Fibroblast of pulmonary artery (primary cell): ENCODE measurements at places on chromosomes 11 and 22.
A peak's percentile ranks its signal among the peaks of the same experiment; 100 is the strongest.

DNA sequence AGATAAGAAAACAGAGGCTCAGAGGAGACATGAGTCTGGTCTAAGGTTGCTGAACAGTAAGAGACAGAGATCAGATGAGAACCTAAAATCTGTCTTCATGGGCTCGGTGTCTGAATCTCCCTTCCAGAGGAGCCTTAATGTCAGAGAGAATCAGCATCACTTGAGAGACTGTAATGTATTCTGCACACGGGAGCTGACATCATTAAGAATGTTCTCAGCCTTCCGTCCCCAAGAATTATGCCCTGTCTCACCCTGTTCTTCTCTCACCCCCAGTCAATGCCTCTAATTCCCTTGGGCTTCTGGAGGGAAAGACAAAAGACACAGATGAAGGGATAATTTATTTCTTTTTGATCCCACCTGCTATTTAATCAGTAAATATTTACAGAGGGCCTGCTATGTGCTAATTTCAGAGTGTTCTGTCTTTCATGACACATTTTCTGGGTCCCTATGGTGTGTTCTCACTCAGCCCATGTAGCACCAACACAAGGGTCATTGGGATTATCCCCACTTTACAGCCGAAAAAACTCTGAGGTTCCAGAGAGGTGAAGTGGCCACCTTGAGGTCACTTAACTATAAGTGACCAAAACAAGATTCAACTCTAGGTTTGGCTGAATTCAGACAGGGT lies 61.8 kb downstream of the CD82 start:
- DNase-seq = no peak

DNA sequence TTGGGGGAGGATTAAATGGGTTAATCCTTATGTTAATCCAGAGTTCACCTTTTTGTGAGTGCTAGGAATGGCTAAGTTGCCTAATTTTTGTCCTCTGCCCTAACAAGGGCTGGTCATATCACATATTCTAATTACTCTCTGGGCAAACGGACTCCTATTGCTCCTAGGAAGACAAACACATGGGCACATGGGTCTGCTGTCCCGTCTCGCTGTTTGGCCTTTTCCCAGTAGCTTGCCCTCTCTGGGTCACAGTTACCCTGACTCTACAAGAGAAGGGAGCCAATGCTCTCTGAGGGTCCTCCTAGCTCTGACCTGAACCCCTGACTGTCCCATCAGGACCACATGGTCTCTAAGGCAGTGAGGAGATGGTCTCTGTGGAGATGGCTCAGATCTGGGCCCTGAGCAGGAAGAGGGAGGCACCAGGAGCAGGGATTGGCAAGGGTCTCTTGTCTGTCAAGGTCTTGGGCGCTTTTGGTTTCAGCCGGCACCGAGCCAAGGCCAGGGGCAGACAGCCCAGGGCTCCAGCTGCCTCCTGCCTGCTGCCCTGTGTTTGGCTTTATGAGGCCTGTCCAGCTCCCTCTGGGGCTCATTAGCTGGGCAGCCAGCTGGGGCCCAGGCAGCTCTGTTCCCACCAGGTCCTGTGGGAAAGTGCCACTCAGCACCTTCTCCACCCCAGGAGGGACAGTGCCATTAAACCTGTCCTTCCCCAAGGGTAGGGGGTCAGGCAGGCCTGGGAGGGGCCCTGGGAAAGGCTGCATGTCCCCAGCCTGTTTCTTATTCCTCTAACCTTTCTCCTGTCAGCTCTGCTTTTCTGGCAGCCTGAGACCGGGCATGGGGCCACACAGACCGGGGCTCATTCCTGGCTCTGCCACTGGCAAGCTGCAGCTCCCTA lies 559.9 kb downstream of the MN1 start:
- peak; percentile 44 for DNase-seq

- peak; percentile 77 for DNase-seq
Observed at GRCh38 chr22:24758164-24758799, 16.2 kb downstream of the PIWIL3 start.

DNA sequence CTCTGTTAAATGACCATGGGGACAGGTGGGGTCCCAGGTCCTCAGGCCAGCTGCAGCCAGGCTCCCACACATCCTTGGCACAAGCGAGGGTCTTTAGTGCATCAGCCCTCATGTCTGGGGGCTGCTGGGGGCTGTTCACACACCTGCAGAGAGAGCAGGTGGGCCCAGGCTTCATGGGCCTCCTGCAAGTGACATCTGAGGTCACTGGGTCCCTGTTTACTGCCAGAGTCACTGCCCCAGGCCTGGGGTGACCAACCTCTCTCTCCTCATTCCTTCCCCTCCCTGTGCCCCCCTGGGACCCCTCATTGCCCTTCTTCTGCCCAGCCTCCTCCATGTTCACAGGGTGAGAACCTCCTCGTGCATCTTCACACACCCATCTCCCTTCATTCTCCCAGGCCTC lies 92.4 kb downstream of the RTL6 start:
- DNase-seq = no peak

GRCh38 chr22:37906364-37907008 lies 389 bp downstream of the MICALL1 start:
- DNase-seq = no peak

GRCh38 chr11:27277843-27278242 lies 85.2 kb downstream of the CCDC34 start:
- no peak for DNase-seq

DNA sequence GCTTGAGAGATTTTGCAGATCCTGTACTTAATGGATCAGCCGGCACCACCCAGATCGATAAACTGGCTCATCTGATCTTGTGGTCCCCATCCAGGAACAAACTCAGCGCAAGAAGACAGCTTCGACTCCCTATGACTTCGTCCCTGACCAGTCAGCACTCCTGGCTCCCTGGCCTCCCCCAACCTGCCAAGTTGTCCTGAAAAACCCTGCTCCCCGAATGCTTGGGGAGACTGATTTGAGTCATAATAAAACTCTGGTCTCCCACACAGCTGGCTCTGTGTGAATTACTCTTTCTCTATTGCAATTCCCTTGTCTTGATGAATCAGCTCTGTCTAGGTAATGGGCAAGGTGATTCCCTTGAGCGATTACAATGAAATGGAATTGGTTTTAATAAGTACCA lies 29.5 kb downstream of the OR2AG2 start:
- DNase-seq = no peak

DNA sequence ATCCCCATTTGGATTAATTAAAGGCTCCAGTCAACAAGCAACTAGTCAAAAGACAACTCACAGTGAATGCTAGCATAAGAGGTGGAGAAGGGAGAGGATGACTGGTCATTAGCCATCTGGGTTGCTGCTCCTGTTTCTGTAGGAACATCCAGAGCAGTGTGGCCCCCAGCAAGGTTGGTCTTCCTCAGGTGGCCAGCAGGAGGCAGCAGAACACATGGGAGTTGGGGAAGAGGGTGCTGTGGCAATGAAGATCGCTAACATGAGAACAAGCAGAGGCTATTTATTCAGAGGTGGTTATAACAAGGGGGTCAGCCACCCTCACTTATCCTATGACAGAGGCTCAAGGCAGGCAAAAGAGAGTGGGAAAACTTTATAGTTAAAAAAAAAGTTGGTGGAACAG lies 21.3 kb downstream of the IZUMO1R start:
- DNase-seq = peak; percentile 38

DNA sequence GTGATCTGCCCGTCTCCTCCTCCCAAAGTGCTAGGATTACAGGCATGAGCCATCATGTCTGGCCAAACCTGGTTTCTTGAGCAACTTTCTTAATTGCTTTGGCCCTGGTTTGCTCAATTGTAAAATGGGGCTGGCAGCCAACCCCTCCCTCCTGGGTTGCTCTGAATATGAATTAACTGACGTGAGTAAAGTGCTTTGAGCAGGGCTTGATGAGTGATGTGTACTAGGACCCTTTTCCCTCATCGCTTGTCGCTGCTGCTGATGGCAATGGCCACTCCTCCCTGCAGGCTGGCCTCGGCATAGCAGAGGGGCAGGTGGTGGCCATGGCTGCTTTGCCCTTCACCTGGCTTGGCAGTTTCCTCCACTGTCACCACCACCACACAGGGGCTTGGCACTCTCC lies 41.5 kb downstream of the RNF141 start:
- no peak for DNase-seq

DNA sequence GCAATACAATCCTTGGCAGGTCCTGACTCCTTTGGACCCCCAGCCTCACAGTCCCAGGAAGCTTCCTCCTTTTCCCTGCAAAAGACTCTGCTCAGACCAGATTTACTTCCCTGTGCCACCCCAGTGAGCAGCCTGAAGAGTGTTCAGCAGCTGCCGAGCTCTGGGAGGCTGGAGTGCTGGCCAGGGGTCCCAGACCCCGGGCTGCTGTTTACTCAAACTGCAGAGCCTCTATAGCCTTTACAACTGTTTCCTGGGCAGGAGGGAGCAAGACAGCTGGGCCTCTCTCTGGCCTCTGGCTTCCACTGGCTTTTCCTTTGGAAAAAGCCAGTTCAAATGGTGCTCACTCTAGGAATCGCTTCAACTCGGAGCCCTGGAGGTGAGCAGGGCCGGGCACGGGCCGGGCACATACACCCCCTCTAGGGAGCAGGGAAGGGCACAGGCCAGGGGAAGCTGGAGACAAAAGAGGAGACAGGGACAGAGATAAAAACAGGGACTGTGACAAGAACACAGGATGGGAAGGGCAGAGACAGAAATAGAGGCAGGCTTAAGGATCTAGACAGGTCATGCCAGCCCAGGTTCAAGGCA lies 932 bp downstream of the IRAG1 start:
- DNase-seq = no peak

GRCh38 chr11:72418834-72419560 lies 15.3 kb downstream of the CLPB start:
- DNase-seq = no peak

GRCh38 chr11:12017865-12018453 lies 9.5 kb upstream of the DKK3 start:
- peak; percentile 44 for DNase-seq

GRCh38 chr22:40332319-40332781 lies 13.9 kb upstream of the ADSL start:
- peak; percentile 57 for DNase-seq

- no peak for DNase-seq
Observed at GRCh38 chr22:49186762-49187161, 640.9 kb downstream of the BRD1 start.

GRCh38 chr22:40028098-40028425 lies 33.3 kb downstream of the FAM83F start:
- no peak for DNase-seq

- no peak for DNase-seq
Observed at GRCh38 chr11:117834838-117835443, 10.4 kb upstream of the FXYD2 start.

GRCh38 chr22:26828311-26828710 lies 170.9 kb downstream of the MIAT start:
- no peak for DNase-seq

GRCh38 chr11:73244589-73245240 lies 26.6 kb downstream of the P2RY2 start:
- no peak for DNase-seq

DNA sequence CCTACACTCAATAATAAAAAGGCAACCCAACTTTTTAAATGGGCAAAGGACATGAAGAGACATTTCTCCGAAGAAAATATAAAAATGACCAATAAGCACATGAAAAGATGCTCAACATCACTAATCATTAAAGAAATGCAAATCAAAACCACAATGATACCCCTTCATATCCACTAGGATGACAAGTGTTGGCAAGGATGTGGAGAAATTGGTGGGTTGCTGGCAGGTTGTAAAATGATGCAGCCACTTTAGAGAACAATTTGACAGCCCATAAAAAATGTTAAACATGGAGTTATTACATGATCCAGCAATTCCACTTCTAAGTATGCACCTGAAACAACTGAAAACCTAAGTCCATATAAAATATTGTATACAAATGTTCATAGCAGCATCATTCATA lies 73.2 kb upstream of the LMO2 start:
- DNase-seq = no peak

DNA sequence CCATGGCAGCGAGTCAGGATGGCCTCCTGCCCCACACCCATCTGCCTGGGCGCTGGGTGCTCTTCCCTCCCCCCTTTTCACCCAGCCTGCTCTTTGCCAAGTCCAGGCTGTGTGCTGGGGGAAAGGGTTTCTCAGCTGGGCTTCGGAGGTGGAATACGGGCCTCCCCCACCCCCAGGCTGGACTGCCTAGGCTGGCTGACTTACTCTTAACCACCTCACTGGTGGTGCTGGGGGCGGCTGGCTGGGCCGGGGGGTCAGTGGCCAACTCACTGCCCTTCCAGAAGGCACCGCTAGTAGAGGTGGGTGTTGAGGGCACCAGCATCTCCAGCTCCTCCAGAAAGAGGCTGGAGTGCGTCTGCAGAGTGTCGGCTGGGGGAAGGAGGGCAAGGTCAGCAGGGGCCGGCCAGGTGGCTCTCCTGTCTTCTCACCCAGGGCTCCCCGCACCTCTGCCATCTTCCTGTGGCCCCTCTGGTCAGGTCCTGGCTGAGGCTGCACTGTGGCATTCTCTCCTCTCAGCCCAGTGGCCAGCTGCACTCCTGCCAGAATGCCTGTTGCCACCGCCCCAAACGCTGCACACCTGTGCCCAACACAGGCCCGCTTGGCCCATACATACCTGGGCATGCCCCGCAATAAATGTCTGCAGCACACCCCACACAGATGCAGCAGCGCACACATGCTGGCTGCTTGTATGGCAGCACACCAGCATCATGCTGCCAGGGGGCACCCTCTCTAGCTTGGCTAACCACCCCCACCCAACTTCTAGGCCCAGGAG lies 9.7 kb downstream of the PITPNM1 start:
- DNase-seq = no peak

DNA sequence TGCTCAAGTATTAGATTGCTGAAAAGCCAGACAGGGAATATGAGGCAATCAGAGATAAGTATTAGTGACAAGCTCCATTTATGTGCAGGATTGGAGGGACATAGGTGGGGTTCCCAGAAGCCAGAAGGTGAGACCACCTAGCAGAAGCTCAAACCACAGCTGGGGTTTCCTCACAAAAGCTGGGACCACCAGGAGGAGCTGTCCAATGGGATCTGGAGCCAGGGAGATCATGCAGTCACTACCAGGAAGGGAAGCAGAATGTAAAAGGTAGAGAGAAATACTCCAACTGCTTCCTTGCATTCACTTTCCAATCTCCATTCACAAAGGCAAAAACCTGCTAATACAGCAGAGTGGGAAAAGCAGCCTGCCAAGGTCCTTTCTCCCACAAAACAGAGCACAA lies 5.2 kb upstream of the FSHB start:
- DNase-seq = no peak

DNA sequence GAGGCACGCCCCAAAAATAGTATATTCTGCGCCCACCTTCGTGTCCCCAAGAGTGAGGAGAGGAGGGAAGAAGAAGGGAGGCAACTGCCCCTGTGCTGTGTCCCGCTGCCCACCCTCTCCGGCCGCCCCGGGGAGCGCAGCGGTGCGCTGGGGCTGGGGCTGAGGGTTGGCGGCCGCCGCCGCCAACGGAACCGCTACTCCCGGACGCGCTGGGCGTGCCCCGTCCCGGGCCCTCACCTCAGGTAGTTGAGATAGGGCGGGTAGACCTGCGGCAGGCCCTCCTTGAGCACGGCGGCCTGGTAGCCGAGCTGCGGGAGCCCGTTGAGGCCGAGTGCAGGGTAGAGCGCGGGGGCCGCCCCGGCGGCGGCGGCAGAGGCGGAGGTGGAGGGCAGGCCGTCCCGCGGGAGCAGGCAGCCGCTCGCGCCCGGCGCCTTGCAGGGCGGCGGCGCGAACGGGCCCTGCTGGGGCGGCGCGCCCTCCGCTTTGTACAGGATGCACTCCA lies 2.4 kb downstream of the PGR start:
- DNase-seq = no peak

- DNase-seq = no peak
Observed at GRCh38 chr11:106765469-106766258, 252.6 kb downstream of the GUCY1A2 start.

- DNase-seq = no peak
Observed at GRCh38 chr11:77197626-77198320, 69.7 kb downstream of the MYO7A start.
